Stomach (tissue), 19 donors: ENCODE measurements at places on chromosomes 1 and 21. TPM values are rescaled to one million over a fixed set of nuclear protein-coding genes. Genes with fewer than 3 reads are reported as not detected.
A peak's percentile ranks its signal among the peaks of the same experiment; 100 is the strongest.

- DNase-seq = no peak
Observed at GRCh38 chr1:230316864-230317745, 109.0 kb downstream of the PGBD5 start.

GRCh38 chr1:43853161-43853921 is 80.3 kb upstream of the ARTN start:
- DNase-seq = peak; percentile 70

GRCh38 chr1:53583021-53583867 is 124.0 kb downstream of the DMRTB1 start:
- DNase-seq = peak; percentile 59

- peak; percentile 33 for DNase-seq
Observed at GRCh38 chr1:231200388-231201031, 38.7 kb downstream of the TRIM67 start.

The ITGB2 gene
- total RNA-seq = 3.5 TPM

- DNase-seq = no peak
Observed at GRCh38 chr1:244027491-244028145, 23.5 kb upstream of the ZBTB18 start.

DNA sequence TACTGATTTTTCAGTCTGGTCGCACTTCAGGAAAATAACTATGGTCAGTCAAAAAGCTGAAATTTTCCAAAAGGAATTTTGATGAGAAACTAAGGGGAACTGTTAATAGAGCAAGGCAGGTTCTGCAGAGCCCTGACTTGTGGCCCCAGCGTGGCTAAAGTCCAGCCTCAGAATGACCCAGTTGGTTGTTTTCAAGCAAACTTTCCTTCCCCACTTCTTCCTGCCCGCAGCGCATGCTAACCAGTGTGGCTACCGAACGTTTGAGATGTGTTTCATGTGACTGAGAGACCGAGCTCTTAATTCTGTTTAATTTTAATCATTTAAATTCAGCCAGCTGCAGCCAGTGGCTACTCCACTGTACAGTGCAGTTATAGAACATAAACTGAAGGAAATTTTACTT is 6.2 kb upstream of the IL10RB start:
- no peak for DNase-seq

The EYA3 gene
- total RNA-seq = 38.2 TPM

The RNU5D-1 gene
- total RNA-seq = not detected

The OR14K1 gene
- not detected for total RNA-seq

DNA sequence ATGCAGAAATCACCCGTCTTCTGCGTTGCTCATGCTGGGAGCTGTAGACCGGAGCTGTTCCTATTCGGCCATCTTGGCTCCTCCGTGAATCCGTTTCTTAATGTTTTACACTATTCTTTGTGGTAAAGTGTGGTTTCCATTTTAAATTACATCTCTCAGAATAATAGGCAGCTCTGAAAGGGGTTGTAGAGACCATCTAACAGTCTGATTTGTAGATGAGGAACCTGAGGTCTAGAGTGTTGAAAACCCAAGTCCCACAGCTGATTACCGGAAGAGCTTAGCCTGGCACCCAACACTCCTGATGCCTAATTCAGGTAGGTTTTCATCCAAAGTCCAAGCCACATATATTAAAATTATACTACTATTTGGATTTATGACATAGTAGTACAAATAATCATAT is 144.0 kb downstream of the LEPR start:
- no peak for DNase-seq

DNA sequence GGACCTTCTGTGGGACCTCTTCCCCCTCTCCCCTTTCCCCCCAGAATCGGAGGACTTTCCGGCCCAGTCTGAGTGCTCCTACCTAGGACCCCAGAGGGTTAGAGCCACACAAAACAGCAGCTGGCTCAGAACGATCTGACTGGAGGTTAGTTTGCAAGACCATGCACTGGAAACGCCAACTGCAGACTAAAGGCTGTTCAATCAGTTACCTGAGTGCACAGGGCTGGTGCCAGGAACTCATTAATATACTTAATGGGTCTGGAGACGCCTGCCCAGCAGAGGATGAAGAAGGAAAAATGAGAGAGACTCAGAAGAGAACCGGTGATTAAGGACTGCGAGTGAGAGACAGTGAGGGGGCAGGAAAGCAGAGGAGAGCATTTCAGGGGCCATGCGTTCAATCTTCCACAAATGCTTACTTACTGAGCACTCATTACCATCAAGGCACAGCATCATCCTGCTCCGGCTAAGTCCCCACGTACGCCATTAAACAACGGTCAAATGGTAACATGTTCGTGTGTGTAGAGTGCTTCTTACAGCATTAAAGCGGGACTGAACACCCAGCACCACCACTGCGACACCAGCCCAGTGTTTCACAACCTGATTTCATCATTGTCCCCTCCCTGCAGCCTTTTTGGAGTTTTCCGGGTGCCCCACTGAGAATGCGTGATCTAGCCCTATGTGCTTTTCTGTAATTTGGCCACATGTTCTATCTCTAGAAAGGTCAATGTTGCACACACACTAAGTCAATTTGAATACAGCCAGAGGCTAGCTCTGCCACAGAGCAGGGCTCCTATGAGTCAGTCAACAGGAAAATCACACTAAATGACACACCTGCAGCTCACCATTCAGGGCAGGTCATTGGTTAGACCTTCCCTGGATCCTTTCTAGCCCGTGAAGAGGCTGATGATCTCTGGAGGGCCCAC is 7.6 kb downstream of the ENO1 start:
- no peak for DNase-seq

The VTCN1 gene
- total RNA-seq = 0.73 TPM

DNA sequence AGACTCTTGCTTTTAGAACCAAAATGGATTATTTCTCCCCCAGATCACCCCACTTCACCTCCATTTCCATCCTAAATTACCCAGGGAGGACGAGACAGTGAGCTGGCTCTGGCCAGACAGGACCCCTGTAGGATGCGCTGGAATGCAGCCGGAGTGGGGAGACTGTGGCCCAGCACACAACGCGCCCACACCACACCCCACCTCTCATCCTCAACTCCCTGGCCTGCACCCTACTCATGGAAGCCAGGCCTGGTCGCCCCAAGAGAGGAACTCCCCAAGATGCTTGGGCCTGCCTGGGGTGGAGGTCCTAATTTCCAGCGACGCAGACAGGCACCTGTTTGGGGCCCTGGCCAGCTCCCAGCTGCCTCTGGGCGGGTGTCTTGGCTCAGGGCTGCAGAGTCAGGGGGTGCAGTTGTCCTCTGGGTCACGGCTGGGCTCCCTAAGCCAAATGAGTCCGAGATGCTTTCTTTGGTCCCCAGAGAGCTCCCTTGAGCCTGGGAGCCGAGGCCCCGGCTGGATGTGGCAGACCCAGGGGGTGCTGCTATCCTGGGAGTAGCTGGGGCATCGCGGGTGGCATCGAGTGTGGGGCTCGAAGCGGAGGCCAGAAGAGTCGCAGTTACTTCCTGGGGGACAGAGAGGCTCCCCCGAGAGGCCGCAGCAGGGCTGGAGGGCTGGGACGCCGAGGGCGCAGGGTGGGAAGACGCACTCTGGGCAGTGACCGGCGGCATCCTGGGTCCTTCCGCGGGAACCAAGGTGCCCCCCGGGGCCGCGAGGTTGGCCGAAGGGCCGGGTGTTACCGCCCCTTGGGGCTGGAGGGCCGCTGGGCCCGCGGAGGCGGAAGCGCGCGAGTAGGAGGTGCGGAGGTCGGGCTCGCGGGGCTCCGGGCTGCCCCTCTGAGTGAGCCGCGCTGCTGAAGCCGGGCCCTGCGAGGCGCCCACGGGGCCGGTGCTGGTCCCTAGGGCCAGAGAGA is 10.4 kb downstream of the CLEC20A start:
- DNase-seq = no peak

- no peak for DNase-seq
Observed at GRCh38 chr1:116497656-116498055, 73.2 kb downstream of the CD58 start.

The OSCP1 gene
- 15.1 TPM for total RNA-seq

GRCh38 chr1:50129201-50129600 is 20.5 kb downstream of the ELAVL4 start:
- no peak for DNase-seq
